ENCODE measurements at places on chromosomes 7 and 10.

DNA sequence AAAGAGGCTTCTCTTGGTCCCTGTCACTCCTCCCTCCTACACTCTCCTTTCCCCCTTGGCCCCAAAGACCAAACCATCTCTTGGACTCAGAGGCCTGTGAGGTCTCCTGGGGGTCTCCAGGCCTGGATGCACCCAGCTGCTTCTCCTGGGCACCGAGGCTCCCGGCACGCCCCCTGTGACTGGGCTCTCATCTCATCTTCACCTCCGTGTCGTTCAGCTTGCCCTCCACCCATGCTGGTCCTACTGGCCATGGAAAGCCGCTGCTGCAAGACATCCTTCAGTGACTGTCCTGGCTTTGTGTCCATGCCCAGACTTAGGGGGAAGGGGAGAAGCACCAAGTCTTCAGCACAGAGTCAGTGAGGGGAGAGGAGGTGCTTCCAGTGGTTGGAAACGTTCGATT, 141.4 kb upstream of the RET start:
- no peak for DNase-seq

DNA sequence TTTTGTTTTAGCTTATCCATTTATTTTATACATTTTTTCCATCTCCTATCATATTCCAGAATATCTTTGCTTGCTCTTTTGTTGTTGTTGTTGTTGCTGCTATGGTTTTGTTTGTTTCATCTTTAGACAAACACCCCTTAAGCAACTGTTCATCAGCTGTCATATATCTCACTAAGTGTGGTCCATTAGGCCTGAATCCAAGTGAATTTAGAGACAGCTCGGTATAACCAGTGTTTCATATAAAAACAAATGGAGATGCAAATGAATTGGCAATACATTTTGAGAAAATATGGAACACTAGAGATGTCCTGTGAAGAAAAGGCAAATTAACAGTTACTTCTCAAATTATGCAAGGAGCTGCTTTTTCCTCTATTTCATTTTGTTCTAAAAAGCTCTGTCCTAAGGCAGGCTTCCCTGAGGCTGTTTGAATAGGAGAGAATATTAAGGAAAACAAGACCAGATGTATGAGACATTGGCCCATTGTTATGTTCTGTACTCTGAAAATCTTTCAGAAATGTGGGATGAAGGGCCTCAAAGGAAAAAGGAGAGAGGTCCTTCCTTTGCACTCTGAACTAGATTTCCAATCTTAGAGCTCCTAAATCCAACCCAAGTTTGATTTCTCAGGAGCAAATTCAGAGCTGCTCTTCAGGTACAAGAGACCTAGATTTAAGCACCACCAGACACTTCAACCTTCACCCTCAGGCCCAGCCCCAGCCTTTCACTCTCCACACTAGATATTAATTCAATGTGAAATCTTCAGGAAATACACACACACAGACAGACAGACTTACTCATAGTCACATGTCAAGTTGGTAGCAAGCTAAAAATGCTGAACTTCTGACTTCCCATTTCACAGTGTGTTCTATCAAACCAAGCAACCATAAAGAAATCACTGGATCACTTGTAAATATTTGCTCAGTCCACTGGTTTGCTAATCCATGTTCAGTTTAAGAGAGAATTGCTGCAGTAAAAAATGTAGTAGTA, 5.4 kb downstream of the TFEC start:
- DNase-seq = no peak

GRCh38 chr10:78197628-78198272, 164.1 kb downstream of the RPS24 start:
- DNase-seq = no peak

DNA sequence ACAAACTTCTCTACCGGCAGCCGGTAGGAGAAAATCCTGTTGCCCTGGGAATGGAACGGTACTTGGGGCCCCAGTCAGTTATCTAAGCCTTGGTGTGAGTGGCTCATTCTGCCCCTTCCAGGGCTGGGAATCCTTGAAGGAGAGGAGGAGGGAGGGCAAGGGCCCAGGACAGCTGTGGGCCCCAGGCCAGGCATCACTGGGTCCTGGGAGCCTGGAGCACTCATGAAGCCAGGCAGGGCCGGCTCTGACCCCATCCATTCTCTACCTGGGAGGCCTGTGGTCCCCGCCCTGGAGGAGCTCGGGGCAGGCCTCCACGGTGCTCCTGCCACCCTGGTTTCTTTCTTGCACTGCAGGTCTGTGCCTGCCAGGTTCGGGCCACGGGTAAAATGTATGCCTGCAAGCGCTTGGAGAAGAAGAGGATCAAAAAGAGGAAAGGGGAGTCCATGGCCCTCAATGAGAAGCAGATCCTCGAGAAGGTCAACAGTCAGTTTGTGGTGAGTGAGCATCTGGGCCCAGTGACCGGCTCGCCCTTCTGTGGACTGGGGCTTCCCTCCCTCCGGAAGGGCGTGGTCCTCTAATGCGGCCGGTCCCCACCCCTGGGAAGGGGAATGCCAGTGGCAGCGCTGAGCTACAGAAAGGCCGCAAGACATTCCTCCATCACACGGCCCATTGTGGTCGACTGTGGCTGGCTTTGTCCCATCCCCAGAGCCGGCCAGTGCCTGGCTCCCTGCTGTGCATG, 111.3 kb downstream of the RGS10 start:
- DNase-seq = no peak

DNA sequence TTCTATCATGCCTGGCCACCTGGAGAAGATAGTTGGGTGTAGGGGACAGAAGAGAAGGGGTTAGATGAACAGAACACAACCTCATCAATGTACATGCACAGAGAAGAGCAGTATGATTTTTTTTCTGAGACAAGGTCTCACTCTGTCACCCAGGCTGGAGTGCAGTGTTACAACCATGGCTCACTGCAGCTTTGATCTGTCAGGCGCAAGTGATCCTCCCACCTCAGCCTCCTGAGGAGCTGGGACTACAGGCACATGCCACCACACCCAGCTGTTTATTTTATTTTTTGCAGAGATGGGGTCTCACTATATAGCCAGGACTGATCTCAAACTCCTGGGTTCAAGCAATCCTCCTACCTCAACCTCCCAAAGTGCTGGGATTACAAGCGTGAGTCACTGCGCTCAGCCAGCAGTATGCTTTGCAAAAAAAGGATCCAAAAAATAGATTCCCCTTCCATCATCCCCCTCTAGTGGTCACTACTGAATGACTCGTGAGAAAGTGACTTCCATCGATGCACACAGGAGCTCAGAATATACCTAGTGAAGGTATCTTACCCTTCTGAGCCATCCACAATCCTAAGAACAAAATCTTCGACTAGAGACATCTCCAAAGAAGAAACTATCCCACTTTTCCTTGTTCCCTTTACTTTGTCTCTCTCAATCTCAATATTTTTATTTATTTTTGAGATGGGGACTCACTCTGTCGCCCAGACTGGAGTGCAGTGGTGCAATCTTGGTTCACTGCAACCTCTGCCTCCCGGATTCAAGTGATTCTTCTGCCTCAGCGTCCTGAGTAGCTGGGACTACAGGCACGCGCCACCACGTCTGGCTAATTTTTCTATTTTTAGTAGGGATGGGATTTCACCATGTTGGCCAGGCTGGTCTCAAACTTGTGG, 21.0 kb downstream of the ZCWPW1 start:
- no peak for DNase-seq

- no peak for DNase-seq
Observed at GRCh38 chr7:30206491-30206890, 71.7 kb downstream of the MTURN start.

Data from stimulated activated CD4-positive, alpha-beta T cell treated with anti-CD3 and anti-CD28 coated beads, TNF-alpha, amount 100 ng/mL, for 24 hours (primary cell).